HAP-1 (cell line): ENCODE measurements at places on chromosomes 13 and 19.

DNA sequence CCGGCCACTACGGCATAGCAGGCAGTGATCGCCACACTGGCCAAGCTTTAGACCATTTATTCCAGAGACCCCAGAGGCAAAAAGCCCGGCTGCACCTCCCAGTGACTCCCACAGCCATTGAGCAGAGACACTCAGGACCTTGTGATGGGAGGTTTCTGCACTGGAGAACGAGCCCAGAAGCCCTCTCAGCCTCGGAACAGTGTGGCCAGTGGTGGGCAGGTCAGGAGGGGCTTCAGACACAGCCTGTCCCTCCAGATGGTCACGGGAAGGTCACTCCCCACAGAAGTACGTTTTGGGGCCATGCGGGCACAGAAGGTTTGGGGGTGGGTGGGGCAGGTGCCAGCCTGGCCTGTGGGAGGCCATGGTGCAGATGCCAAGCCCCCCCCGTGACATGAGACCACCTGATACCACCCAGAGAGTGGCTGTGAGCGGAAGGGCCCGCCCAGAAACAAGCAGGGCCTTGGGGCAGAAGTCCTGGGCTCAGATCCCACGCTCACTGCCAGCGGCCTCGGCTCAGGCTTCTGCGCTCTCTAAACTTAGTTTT, 599 bp upstream of the F10 start:
- no peak for DNase-seq

- no peak for DNase-seq
These were observed 17.0 kb downstream of the LYL1 start for GRCh38 chr19:13085666-13086065.

DNA sequence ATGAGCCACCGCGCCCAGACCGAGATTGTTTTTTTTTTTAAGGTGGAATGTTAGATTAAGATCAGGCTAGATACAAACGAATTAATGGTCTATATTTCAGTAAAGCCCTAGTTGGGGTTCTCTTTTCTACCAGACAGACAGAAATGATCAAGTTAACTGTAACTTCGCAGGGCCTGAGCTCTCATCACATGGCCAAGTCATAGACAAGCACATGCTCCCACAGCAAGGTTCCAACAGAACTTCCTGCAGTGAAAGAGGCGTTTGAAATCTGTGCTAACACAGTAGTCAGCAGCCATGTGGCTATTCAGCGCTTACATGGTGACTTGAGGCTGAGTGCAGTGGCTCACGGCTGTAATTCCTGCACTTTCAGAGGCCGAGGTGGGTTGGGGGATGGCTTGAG, 34.7 kb upstream of the SEMA6B start:
- DNase-seq = no peak

DNA sequence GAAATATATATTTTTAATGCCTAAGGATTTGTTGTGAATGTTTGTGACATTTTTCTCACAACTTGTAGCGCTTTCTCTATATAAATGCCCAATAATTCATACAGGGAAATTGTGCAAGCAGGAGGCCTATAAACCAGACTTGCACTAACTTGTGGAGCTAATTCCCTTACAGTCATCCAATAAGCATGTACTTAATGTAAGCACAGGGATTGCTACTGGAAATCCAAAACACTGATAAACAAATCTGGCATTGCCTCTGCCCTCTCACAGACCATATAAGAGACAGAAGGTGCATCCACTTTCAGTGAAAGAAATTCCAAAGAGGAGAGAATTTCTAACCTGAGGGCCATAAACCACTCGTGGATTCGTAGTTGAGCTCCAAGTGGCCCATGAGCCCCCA, 518.8 kb downstream of the MYO16 start:
- no peak for DNase-seq

GRCh38 chr13:46051968-46052318, 603 bp downstream of the ZC3H13 start:
- DNase-seq = no peak

GRCh38 chr13:98989469-98990235, 11.8 kb upstream of the DOCK9 start:
- DNase-seq = no peak

GRCh38 chr19:28168557-28168956, 1044.4 kb downstream of the UQCRFS1 start:
- no peak for DNase-seq

- DNase-seq = no peak
These were observed 635.6 kb upstream of the SLITRK5 start for GRCh38 chr13:87035526-87035925.

- DNase-seq = no peak
These were observed 10.5 kb upstream of the KLK4 start for GRCh38 chr19:50921426-50922316.

DNA sequence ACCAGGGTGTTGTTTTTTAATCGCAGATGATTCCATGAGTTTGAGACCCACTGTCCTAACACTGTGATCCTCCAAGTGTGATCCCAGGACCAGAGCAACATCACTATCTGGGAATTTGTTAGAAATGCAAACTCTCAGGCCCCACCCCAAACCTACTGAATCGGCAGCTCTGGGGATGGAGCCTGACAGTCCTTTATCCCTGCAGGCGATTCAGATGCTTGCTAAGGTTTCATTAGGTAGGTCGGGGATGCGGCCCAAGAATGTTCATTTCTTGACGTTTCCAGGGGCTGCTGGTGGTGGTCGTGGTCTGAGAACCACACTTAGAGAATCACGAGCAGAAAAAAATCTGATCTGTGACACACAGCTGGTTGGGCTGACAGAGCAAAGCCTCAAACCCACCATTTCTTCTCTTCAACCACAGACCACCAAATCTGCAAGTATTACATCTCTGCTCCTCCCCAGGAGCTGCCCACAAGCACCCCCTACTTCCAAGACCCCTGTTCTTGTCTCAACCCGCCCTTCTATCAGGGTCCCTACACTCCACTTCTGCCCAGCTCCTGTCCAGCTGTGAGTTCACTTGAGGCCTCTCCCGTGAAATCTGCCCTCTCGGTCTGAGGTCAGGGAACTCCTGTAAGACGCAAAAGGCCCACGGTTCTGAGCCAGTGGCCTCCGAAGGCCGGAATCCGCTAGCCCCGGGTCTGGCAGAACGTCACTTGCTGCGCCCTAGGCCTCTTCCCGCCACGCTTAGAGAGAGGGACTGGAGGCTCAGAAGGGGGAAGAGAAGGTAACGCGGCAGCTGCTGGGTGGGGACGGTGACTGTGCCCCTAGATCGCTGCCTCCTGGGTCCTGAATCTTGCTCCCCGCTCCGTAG, 1.1 kb upstream of the FARP1 start:
- no peak for DNase-seq

GRCh38 chr13:22091222-22091970, 420.5 kb downstream of the FGF9 start:
- no peak for DNase-seq

DNA sequence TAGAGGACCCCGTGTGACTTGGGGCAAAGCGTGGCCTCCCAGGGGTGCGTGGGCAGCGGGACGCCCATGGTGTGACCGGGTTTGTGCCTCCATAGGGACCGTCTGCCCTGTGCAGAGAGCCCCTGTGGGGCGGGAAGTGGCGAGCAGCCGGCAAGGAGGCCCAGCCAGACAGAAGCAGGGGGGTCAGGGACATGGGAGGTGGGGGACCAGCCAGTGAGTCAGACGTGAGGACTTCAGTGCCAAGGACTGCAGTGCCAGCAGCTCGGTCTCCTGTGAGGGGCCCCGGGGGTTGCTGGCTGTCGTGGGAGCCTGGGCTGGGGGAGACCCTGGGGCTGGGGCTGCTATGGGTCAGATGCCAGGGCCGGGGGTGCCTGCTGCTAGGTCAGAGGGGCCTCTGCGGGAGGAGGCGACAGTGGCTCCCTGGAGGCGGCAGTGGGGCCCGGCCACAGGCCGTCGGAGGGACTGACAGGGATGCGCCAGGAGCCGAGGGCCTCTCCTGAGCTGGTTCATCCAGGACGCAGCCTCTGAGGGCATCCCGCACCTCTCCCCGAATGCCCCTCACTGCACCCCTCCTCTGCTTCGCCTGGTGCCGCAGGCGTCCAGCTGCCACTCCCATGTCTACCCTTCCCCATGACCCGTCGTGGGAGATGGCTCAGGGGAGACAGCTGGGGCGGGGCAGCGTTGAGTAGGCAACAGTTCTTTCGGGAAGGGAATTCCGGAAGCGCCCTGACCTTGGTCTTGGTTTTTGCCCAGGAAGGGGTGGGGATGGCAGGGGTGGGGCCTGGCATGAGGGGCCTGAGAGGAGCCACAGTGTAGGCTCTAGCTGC, 80.0 kb downstream of the KDM4B start:
- no peak for DNase-seq

- DNase-seq = no peak
These were observed 11.6 kb upstream of the GTF2F2 start for GRCh38 chr13:45108716-45109101.

DNA sequence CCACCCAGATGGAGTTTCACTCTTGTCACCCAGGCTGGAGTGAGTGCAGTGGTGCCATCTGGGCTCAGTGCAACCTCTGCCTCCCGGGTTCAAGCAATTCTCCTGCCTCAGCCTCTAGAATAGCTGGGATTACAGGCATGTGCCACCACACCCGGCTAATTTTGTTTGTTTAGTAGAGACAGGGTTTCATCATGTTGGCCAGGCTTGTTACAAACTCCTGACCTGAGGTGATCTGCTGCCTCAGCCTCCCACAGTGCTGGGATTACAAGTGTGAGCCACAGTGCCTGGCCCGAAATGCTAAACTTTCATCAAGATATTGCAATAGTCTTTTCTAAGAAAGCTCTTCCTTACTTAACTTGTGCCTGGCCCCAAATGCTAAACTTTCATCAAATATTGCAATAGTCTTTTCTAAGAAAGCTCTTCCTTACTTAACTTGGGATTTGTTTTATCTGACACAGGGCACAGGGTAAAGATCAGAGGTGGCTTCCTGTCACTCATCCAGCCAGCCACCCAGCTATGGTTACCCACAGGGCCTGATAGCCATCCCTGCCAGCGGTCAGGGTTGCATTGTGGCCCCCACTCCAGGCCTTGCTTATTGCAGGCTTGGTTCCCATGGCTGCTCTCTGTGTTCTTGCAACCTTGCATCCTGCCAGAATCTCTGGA, 352.3 kb upstream of the TMTC4 start:
- no peak for DNase-seq
